Immature natural killer cell (primary cell): ENCODE measurements at places on chromosomes 2 and 18. TPM values are rescaled to one million over a fixed set of nuclear protein-coding genes. Genes with fewer than 3 reads are reported as not detected.

KCNIP3 gene
- not detected for polyA plus RNA-seq

DNA sequence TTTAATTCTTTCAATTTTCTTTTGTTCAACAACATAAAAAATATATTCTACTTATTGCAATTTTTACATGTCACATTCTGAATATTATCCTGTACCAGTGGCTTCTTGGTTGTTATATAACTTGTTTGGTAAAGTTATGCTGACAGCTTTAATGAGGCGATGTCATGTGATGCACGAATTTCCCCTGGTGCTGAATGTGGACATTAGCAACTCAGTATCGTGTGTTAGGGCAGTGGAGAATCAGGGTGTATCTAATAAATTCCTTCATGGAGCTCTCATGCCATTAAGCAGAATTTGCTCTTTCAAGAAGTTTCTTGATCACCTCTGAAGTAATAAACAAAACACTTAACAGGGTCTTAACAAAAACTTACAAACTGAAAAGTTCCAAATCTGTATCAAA is 99.6 kb upstream of the DNMT3A start:
- no peak for DNase-seq

DNA sequence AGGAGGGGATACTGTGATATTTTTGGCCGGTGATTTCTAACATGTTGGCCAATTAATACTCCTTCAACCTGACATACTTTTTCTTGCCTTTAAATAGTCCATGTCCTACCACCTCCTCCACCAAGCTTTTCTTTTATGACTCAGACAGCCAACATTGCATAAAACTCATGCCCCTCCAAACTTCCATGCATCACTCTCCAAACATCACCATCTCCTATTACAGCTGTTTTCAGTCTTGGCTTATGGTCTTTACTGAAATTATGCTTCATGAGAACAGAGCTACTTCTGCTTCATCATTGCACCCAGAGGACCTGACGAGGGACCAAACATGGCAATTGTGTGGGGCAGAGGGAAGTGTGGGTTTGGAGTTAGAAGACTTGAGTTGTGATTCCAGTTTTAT is 305.4 kb downstream of the LPIN1 start:
- no peak for DNase-seq

- no peak for DNase-seq
Observed at GRCh38 chr2:165631089-165631488, 161.6 kb downstream of the CSRNP3 start.

DNA sequence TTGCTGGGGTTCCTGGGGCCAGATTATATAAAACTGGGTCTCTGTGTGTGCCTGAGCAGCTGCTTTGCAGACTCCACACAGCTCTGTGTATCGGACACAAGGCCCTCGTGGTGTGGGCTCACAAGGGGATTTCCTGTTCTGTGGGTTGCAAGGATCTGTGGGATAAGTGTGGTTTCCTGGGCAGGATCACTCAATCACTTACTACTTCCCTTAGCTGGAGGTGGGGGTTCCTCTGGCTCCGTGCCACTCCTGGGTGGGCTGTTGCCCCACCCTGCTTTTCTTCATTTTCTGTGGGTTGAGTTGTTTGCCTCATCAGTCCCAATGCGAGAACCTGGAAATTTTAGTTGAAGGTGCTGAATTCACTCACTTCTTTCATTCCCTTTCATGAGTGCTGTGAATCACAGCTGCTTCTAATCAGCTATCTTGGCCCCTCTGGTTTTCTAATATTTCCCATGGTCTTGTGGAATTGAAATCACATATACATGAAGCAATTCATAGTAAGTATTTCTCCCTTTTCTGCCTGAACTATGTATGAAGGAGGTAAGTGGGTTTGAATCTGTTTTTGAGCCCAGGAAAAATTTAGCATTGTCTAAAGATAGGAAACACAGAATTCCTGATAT is 196.3 kb downstream of the DCDC2C start:
- DNase-seq: no peak

- DNase-seq: peak; percentile 60
Observed at GRCh38 chr2:10080536-10081304, 509 bp upstream of the CYS1 start.

GRCh38 chr2:238838786-238839327 is 9.0 kb upstream of the TWIST2 start:
- DNase-seq: no peak

DNA sequence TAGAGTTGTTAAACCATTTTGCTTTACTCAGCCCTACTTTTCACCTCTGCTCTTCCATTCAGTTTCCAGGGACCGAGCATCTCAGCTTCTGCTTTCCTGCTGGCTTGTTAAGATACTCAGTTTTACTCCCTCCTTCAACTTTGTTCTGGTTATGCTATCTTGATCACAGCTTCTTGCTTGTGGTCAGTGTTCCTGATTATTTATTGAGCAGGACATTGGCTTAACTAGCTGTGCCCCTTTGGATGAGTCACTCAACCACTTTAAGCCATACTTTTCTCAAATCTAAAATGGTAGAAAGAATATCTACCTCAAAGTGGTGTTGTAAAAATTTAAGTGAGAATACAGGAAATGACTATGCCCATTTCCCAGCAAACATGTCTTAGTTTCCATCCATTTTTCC is 124.0 kb downstream of the KYNU start:
- DNase-seq: no peak

DNA sequence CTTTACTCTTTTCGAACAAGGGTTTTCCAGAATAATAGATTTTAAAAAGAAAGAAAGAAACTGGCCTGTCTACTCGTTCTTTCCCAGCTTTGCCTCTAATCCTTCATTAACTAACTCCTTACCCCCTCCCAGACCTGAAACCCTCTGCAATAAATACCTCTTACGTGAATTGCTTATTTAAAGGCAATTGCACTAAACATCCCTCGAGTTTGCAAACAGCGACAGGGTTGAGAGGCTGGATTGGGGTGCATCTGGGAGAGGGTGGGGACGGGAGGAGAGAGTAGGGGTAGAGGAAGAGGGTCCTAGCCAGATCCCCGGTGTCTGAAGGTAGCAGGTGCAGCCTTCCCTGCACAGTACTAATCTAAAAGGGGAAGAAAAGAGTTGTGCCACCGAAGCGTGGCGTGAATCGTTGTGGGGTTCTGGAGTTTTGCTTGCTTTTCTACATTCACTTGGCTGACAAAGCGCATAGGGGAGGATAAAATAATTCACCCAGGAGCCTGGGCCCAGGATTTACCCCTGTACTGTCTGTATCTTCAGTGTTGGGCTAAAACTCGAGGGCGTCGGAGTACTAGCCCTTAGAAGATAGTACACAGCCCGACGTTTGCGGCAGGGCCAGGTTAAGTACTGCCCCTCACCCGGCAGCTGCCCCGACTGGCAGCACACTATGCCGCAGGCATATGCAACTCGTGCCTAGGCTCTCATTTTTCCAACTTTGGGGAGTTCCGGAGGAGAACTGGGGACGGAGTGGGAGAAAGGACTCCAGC is 1.9 kb upstream of the NEUROD1 start:
- no peak for DNase-seq

DNA sequence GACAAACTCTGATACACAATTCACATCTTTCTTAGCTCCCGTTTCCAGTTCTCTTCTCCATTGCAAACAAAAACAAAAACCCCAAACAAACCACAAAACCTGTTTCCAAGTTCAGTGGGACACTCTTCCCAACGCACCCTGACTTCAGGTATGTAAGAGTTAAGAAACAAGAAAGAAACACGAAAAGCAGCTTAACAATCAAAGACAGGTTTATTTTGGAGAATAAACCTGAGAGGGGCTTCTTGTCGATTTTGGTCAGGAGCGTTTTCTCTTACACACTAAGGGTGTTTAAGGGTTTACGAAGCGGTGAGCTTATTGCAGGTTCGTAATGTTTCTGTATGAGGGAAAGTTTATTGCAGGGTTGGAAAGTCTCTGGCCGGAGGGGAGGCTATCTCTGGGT is 905 bp upstream of the ATG16L1 start:
- no peak for DNase-seq

- no peak for DNase-seq
Observed at GRCh38 chr2:80086831-80087230, 217.7 kb downstream of the LRRTM1 start.

DNA sequence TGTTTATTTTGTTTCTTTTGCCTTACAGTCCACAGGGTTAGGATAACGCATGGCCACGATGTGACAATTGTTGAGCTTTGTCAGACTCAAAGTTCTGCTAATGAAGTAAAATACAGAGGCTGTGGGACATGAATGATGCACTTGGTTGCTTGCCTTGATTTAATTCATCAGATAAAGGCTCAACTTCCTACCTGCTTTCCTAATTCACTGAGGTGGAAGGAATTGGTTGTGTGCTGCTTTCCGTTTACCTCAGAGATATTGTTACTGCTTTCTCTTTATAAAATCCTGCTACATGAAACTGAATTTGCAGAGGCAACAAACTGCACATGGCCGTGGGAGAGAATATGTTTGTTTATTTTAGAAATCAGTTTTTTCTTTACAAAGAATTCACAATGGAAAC is 6.6 kb downstream of the RIT2 start:
- no peak for DNase-seq
